ENCODE measurements at places on chromosomes 2 and 18. TPM values are rescaled to one million over a fixed set of nuclear protein-coding genes. Genes with fewer than 3 reads are reported as not detected.

DNA sequence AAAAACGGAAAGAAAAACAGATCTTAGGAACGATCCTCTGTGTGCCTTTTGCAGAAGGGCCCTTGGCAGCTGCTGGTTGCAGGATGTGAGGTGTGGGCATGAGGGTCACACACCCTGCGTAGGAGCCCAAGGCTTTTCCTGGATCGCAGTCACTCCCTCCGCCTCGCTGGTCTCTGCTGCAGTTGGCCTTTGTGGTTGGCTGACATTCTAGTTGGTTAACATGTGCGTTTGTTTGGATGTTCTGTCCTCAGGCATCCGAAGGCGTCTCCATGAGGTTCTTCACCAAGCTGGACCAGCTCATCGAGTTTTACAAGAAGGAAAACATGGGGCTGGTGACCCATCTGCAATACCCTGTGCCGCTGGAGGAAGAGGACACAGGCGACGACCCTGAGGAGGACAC is 61.7 kb downstream of the INPP5D start:
- H3K27ac ChIP-seq, result no peak overlapping the region
- no peaks in the 10 kb centered on the region for H3K4me1 ChIP-seq
- DNase-seq, result no peak
- no peaks in the 10 kb centered on the region for H3K27me3 ChIP-seq
- H3K4me3 ChIP-seq, result no peak overlapping the region

The SERPINB5 gene
- 19.5 TPM for total RNA-seq

The TTN gene
- 0.05 TPM for total RNA-seq

The CIB4 gene
- not detected for total RNA-seq

GRCh38 chr2:99880148-99880963 is 262.0 kb downstream of the AFF3 start:
- H3K36me3 ChIP-seq, result no peaks in the 10 kb centered on the region
- no peak overlapping the region for H3K27ac ChIP-seq
- H3K27me3 ChIP-seq, result peaks cover 88% of the 10 kb centered on the region
- no peak for DNase-seq
- H3K4me1 ChIP-seq, result no peaks in the 10 kb centered on the region

The LONRF2 gene
- 1.6 TPM for total RNA-seq

- H3K4me1 ChIP-seq, result no peaks in the 10 kb centered on the region
- no peak overlapping the region for H3K4me3 ChIP-seq
- no peaks in the 10 kb centered on the region for H3K36me3 ChIP-seq
- no peaks in the 10 kb centered on the region for H3K27me3 ChIP-seq
Measured at GRCh38 chr2:7648221-7648795, 731.1 kb downstream of the RNF144A start.

GRCh38 chr2:19809206-19809605 is 92.6 kb downstream of the TTC32 start:
- no peak overlapping the region for H3K4me3 ChIP-seq
- no peaks in the 10 kb centered on the region for H3K4me1 ChIP-seq
- DNase-seq, result no peak
- H3K27ac ChIP-seq, result no peak overlapping the region
- no peaks in the 10 kb centered on the region for H3K36me3 ChIP-seq

- no peak overlapping the region for H3K4me3 ChIP-seq
- H3K36me3 ChIP-seq, result no peaks in the 10 kb centered on the region
- no peaks in the 10 kb centered on the region for H3K4me1 ChIP-seq
- H3K27ac ChIP-seq, result no peak overlapping the region
- H3K27me3 ChIP-seq, result no peaks in the 10 kb centered on the region
- no peak for DNase-seq
Measured at GRCh38 chr2:180776921-180777320, 203.5 kb upstream of the UBE2E3 start.

- no peaks in the 10 kb centered on the region for H3K4me1 ChIP-seq
- no peak for DNase-seq
- no peak overlapping the region for H3K27ac ChIP-seq
- H3K36me3 ChIP-seq, result no peaks in the 10 kb centered on the region
- H3K4me3 ChIP-seq, result no peak overlapping the region
- H3K27me3 ChIP-seq, result no peaks in the 10 kb centered on the region
Measured at GRCh38 chr2:3127710-3128109, 249.9 kb downstream of the EIPR1 start.

- no peak overlapping the region for H3K27ac ChIP-seq
- no peak for DNase-seq
- no peak overlapping the region for H3K4me3 ChIP-seq
Measured at GRCh38 chr18:54690198-54690597, 99.2 kb downstream of the DYNAP start.

- H3K36me3 ChIP-seq, result no peaks in the 10 kb centered on the region
- DNase-seq, result no peak
- H3K27me3 ChIP-seq, result peaks cover 48% of the 10 kb centered on the region
- H3K4me1 ChIP-seq, result no peaks in the 10 kb centered on the region
- H3K27ac ChIP-seq, result no peak overlapping the region
Measured at GRCh38 chr2:126855606-126856005, 43.1 kb upstream of the TEX51 start.
